ENCODE measurements at places on chromosomes 16 and 17. TPM values are rescaled to one million over a fixed set of nuclear protein-coding genes. Genes with fewer than 3 reads are reported as not detected.

SMIM5 gene
- total RNA-seq, result 1.7 TPM

PRCD gene
- 9.9 TPM for total RNA-seq

CLUH gene
- 46.6 TPM for total RNA-seq

KIF18B gene
- total RNA-seq, result 19.2 TPM

GUCY2D gene
- 0.34 TPM for total RNA-seq

DNA sequence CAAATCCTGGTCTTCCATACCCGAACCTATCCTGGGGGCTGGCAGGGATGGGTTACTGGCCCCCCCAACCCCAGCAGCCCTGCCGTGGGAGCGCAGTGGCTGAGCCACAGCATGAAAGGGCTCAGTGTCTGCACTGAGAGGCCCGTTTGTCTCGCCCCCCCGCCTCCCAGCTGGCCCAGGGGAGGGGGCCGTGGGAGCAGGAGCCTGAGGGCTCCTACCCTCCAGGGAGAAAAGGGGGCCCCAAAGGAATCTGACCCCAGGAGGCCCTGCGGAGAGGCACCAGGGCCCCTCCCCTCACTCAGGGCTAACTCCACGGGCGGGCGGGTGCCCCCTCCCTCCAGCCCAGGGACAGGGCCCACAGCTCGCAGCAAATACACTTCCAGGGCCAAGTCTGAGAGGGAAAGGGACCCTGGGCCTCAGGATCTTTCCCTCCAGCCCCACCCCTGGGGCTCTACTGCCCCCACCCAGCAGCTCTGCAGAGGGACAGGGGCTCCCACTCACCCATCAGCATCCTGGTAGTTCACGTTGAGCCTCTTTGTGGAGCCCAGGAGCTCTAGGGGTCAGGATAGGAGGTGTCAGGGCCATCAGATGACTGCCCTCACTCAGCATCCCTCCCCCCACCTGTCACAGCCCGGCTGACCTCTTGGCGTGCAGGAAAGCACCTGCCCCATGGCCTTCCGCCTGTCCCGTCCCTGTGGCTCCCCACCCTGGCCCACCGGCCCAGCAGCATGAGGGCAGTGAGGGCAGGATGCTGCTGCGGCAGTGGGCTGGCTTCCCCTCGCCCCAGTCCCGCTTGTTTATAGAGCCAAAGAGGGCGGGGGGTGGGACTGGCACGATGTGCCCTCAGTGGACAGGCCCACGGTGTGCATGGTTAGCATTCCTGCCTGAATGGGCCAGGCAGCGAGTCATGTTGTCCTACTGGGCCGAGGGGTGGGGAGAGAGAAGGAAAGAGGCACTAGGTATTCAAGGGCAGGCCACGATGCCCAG is 7.3 kb downstream of the CASKIN2 start:
- no peak overlapping the region for H3K4me3 ChIP-seq
- H3K27me3 ChIP-seq, result no peaks in the 10 kb centered on the region
- H3K27ac ChIP-seq, result no peak overlapping the region
- H3K36me3 ChIP-seq, result peaks cover 8% of the 10 kb centered on the region

DNA sequence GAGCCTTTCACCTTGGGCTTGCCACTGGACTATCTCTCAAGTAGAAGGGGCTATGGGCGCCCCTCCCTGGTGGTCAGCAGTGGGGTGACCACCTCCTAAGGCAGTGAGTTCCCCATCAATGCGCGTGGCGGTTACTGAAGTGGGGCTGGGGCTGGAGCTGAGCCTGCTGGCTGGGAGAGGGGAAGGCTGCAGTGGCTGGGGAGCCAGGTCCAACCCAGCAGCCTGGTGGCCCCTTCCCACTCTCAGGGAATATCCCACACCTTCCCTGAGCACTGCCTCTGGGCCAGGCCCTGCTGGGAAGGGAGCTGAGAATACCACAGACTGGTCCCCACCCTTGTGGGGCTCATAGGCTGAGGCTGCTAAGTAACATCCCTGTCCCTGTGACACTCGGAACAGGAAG is 19.8 kb upstream of the MPRIP start:
- DNase-seq, result no peak
- no peaks in the 10 kb centered on the region for H3K36me3 ChIP-seq
- H3K27ac ChIP-seq, result no peak overlapping the region

DNA sequence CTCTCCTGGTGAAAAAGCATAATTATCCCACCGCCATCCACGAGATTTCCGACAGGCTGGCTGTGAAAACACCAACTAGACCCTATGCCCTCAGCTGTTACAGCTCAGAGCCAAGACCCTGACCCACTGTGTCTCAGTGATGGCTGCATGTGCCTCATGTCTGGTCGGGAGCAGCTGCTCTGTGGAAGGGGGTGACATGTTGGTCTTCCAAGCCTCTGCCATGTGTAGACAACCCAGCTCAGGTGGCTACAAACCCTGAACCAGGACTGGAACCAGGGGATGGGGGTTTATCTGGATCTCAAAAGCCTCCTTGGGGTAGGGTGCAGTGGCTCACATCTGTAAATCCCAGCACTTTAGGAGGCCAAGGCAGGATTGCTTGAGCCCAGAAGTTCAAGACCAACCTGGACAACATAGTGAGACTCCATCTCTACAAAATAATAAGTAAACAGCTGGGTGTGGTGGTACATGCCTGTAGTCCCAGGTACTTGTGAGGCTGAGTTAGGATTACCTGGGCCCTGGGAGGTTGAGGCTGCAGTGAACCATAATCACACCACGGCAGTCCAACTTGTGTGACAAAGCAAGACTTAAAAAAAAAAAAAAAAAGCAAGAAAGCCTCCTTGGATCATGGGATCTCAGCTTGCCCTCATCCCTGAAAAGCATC is 220.3 kb downstream of the CPPED1 start:
- no peaks in the 10 kb centered on the region for H3K36me3 ChIP-seq
- H3K4me3 ChIP-seq, result no peak overlapping the region
- no peaks in the 10 kb centered on the region for H3K4me1 ChIP-seq
- DNase-seq, result no peak
- H3K27ac ChIP-seq, result no peak overlapping the region

DNA sequence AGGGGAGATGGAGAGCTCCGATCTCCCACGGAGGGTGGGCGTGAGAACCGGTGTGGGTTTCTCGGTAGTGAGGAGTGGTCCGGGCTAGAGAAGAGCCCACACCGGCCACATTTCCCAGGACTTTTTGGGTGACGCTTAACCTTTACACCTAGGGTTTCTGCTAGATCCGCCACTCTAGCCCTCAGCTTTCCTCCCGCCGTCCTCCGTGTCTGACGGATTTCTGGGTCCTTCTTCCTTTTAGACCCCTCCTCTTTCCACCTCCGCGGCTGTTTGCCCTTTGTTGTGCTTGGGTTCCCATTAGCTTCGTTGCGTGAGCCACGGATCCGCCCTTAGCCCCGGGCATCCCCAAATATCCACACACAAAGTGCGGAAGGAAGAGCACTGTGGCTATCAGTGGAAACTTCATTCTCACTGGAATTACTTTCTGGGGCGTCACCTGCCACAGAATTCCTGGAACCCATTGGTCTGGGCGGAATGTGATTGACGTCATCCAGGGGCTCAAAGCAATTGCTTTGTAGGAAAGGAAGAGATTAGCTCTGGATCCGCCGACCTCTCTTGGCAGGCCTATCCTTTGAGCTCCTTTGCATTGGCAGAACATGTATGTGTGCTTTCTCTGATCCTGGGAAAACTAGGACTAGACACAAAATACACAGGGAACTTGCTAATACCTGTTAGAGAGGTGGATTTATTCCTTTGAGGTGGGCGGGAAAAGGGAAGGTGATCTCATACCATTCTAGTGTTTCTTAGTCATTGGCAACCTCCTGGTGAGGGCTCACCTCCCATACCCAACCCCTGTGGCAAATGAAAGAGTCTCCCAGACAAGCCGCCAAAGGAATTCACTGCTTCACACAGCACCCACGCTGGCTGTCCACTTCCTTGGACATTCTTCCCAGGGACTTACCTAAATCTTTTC is 654 bp downstream of the TNFAIP1 start:
- H3K27ac ChIP-seq, result peak overlapping the region; percentile 100
- H3K27me3 ChIP-seq, result no peaks in the 10 kb centered on the region
- peaks cover 31% of the 10 kb centered on the region for H3K4me1 ChIP-seq
- peaks cover 4% of the 10 kb centered on the region for H3K36me3 ChIP-seq
- peak; percentile 70 for DNase-seq

- peaks cover 21% of the 10 kb centered on the region for H3K4me1 ChIP-seq
- H3K4me3 ChIP-seq, result no peak overlapping the region
- H3K36me3 ChIP-seq, result no peaks in the 10 kb centered on the region
- H3K27me3 ChIP-seq, result no peaks in the 10 kb centered on the region
These were observed 120.9 kb downstream of the PRKCA start for GRCh38 chr17:66423056-66423955.

- H3K27me3 ChIP-seq, result no peaks in the 10 kb centered on the region
- no peaks in the 10 kb centered on the region for H3K36me3 ChIP-seq
- no peak for DNase-seq
- no peak overlapping the region for H3K4me3 ChIP-seq
- H3K27ac ChIP-seq, result no peak overlapping the region
- H3K4me1 ChIP-seq, result no peaks in the 10 kb centered on the region
These were observed 23.0 kb downstream of the IL21R start for GRCh38 chr16:27424772-27425498.

GRCh38 chr16:30723725-30724355 is 24.4 kb upstream of the PHKG2 start:
- no peaks in the 10 kb centered on the region for H3K27me3 ChIP-seq
- H3K27ac ChIP-seq, result no peak overlapping the region
- H3K4me1 ChIP-seq, result no peaks in the 10 kb centered on the region
- no peak for DNase-seq
- no peak overlapping the region for H3K4me3 ChIP-seq

- DNase-seq, result no peak
- no peak overlapping the region for H3K27ac ChIP-seq
- H3K36me3 ChIP-seq, result peaks cover 24% of the 10 kb centered on the region
These were observed 11.9 kb downstream of the ITFG1 start for GRCh38 chr16:47448830-47449575.

- no peak overlapping the region for H3K4me3 ChIP-seq
- H3K4me1 ChIP-seq, result peaks cover 7% of the 10 kb centered on the region
- no peaks in the 10 kb centered on the region for H3K27me3 ChIP-seq
These were observed 21.5 kb downstream of the UBE2G1 start for GRCh38 chr17:4344926-4345325.

DNA sequence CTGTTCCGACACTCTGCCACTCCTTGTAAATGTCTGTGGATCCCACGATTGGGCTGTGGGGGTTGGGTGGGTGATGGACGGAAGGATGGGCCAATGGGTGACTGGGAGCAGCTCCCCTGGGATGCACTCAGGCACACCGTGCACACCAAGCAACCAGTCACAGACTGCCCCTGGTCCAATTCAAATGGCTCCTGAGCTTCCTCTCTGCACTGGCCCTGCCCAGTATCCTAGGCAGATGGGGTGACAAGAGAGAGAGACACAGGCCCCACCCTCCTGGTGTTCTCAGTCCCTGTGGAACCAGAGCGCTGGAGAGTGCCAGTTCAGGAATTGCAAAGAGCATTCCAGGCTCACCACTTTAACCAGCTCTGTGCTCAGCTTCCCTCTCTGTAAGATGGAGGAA is 32.8 kb downstream of the BEAN1 start:
- DNase-seq, result no peak
- peaks cover 50% of the 10 kb centered on the region for H3K27me3 ChIP-seq
- no peak overlapping the region for H3K4me3 ChIP-seq
- H3K4me1 ChIP-seq, result no peaks in the 10 kb centered on the region
- H3K27ac ChIP-seq, result no peak overlapping the region
- H3K36me3 ChIP-seq, result no peaks in the 10 kb centered on the region

DNA sequence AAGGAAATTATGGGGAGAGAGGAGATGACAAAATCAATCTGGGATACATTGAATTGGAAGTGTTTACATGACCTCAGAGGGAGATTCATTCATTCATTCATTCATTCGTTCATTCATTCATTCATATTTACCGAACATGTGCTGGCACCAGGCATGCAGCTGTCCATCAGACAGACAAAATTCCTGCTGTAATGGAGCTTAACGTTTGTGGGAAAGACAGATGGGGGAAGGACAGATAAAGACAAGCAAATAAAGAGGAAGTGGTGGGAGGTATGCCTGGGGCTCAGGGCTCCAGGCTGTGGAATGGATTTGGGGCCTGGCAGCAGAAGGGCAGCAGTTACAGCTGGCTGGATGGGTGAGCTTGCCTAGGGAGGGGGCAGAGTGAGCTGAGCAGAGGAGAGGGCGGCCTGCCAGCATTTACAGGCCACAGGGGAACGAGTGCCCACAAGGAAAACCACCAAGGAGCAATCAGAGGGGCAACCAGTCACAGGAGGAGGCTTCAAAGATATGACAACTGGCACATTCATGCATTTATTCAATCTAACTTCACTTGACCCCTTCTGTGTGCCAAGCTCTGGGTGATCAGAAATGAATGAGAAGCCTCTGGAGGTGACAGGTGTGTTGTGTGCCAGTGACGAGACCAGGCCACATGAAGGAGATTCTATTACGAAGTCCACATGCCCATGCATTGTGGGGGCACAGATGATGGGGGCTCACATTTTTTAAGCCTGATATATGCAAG is 48.5 kb downstream of the ARHGAP27 start:
- peaks cover 10% of the 10 kb centered on the region for H3K4me1 ChIP-seq
- H3K27ac ChIP-seq, result no peak overlapping the region
- peaks cover 15% of the 10 kb centered on the region for H3K27me3 ChIP-seq
- DNase-seq, result no peak
- no peaks in the 10 kb centered on the region for H3K36me3 ChIP-seq

DNA sequence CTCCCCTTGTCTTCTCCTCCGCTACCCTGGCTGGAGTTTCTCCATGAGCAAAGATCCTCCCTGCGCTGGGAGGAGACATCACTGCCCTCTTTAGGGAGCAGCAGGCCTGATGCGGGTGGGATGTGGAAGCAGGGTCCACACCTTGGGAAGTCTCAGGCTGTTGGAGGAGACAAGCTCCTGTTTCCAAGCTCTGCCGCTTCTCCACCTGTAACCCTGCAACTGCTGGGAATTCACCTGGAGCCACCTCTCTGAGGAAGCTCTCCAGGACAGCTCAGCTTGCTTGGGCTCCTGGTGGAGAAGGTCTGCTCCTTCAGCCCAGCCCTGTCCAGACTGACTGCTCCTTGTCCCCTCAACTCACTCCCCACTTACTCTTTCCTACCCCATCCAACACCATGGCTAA is 14.8 kb upstream of the C17orf107 start:
- peaks cover 9% of the 10 kb centered on the region for H3K4me1 ChIP-seq
- peaks cover 16% of the 10 kb centered on the region for H3K36me3 ChIP-seq
- no peak overlapping the region for H3K27ac ChIP-seq
- no peaks in the 10 kb centered on the region for H3K27me3 ChIP-seq

- H3K27ac ChIP-seq, result no peak overlapping the region
- DNase-seq, result no peak
- H3K4me3 ChIP-seq, result no peak overlapping the region
- H3K4me1 ChIP-seq, result no peaks in the 10 kb centered on the region
- H3K36me3 ChIP-seq, result no peaks in the 10 kb centered on the region
These were observed 23.8 kb downstream of the PDILT start for GRCh38 chr16:20380782-20381181.
